ENCODE measurements at places on chromosomes 1 and 21.

GRCh38 chr1:31421371-31422040, 8.5 kb downstream of the SERINC2 start:
- DNase-seq, result no peak

GRCh38 chr1:230901671-230902070, 33.4 kb upstream of the C1orf198 start:
- no peak for DNase-seq

GRCh38 chr1:102970496-102971078, 137.7 kb downstream of the COL11A1 start:
- DNase-seq, result peak; percentile 57

DNA sequence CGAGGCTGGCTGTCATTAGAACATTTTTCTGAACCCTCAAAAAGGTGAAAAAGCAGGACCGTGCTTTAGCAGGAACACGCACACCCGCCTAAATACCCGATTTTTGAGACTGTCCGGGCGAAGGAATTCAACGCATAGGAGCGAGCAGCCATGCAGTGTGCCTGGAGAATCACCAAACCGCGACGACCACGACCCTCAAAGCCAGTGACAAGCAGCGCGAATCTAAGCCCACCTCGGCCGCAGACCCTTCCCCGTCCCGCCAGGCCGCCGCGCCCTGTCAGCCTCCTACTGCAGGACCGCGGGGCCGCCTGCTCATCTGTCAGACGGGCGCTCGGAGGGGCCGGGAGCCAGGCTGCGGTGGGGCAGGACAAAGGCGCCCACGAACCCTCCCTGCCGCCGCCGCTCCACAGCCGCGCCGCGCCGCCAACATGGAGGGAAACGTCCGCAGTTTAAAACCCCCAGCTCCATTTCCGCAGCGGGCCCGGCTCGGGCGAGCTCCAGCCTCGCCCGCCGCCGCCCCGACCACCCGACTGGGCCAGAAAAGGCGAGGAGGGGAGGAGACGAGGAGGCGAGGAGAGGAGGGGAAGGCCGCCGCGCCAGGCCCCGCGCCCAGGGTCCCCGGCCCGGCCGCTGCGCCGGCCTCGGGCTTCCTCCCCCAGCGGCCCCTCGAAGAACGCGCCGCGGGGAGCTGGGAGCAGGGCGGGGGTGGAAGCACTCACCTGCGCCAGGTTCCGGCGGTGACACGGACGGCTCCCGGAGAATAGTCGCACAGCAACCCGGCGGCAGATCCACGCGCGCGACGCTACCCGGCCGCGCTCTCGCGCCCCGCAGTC, at the start of gene LBR:
Gene LBR, minus strand, starts transcription at position 804 of the 833 bp plus-strand sequence. CDS start 3,963 bp downstream, outside the sequence.
- DNase-seq, result no peak

- no peak for DNase-seq
Measured at GRCh38 chr1:246270236-246270635, 236.8 kb downstream of the SMYD3 start.

DNA sequence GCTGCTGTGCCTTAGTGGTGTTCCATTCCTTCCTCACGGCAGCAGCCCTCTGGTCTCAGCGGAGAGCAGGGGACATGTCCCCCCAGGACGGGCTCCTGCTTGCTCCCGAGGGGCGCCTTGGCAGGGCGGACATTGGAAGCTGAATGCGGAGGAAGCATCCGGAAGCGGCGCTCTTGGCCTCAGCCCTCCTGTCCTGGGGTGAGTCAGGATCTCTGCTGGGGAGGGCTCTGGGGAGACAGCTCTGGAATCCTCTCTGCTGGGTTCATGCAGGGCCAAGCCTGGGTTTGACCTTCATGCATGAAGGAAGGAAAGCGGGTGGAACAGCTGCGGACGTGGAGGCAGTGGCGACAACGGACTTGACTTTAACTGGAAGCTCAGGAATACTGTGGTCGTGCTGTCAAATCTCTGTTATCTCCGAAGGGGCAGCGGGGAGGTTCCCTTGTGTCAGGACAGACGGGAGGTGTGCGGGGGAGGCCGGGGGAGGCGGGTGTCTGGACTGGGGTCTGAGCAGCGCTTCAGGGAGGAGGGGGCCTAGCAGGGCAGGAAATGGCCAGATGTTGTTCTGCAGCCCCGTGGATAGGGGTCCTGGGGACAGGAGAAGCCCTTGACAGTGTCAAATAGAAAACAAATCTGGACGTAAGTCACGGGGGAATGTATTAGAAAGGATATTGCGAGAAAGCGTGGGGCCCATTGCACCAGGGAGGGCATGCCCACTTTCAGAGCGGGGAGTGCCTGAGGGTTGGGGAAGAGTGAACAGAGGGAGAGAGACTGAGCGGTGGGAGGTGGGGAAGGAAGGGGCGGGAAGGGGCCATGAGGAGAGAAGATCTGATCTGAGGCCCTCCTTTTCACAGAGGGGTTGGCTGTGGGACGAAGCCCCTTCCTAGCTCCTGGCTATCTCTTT, 26.6 kb downstream of the CRYAA start:
- DNase-seq, result no peak

GRCh38 chr1:17706445-17706844, 48.7 kb upstream of the ACTL8 start:
- DNase-seq, result no peak

- DNase-seq, result no peak
Measured at GRCh38 chr1:227547310-227548118, 15.8 kb upstream of the ZNF678 start.

DNA sequence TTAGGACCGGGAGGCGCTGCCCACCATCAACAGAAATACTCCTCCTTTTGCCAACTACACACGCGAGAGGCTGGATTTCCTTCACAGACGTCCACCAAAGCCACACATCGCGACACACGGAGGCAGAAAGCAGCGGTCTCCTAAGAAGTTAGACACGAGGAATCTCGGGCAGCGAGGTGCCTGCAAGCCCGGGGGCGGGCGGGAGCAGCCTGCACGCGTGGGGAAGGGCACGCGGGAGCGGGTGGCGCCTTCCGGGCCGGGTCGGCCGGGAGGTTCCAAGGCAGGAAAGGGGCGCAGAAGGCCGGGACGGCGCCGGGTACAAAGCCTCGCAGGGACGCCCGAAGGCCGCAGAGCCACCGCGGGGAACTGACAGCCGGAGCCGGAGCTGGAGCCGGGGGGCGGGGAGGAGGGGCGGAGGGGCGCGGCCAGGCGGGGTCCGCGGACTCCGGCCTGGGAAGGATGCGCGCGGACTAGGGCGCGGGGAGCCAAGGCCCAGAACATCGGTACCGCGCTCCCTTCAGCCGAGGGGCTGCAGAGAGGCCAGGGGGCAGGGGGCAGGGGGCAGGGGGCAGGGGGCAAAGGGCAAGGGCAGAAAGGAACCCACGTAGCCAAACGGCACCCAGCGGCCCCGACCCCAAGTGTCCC, 722 bp downstream of the NPHP4 start:
- no peak for DNase-seq

Data from HepG2 (cell line).